Activated CD4-positive, alpha-beta T cell treated with anti-CD3 and anti-CD28 coated beads, Interleukin-2, amount 10 ng/mL, durations not matched to agents 7 days and 5 days (primary cell): ENCODE measurements at places on chromosomes 7 and 10.
A peak's percentile ranks its signal among the peaks of the same experiment; 100 is the strongest.

GRCh38 chr10:17077346-17077781, 52.2 kb downstream of the CUBN start:
- H3K27me3 ChIP-seq = no peaks in the 10 kb centered on the region
- no peak for DNase-seq
- peaks cover 8% of the 10 kb centered on the region for H3K4me1 ChIP-seq

DNA sequence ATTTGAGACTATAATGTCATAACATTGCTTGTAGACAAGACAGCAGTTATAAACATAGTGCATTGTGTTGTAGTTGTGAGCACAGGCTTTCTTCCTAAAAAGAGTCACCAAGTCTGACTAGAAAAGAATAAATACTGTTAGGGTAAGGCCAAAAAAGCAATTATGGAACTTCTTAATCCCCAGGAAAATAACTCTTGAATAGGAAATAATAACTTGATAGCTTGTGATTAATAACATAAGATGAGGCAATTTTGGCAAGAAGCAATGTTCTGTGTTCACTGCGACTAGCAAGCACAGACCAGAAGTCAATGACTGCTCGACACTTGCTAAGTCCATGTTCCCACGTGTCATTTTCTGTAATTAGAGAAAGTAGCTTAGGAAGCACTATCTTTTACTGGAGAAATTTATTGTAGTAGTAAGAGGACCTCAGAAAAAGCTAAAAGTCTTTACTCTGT, 97.1 kb downstream of the AGMO start:
- no peaks in the 10 kb centered on the region for H3K4me1 ChIP-seq
- H3K4me3 ChIP-seq = no peak overlapping the region
- no peak overlapping the region for H3K27ac ChIP-seq
- DNase-seq = no peak
- no peaks in the 10 kb centered on the region for H3K36me3 ChIP-seq
- no peaks in the 10 kb centered on the region for H3K27me3 ChIP-seq

- H3K4me3 ChIP-seq = no peak overlapping the region
- DNase-seq = no peak
- H3K27ac ChIP-seq = no peak overlapping the region
- peaks cover 10% of the 10 kb centered on the region for H3K4me1 ChIP-seq
Measured at GRCh38 chr7:36852017-36852416, 127.7 kb upstream of the AOAH start.

- H3K27ac ChIP-seq = no peak overlapping the region
- DNase-seq = no peak
- H3K4me1 ChIP-seq = peaks cover 12% of the 10 kb centered on the region
- H3K4me3 ChIP-seq = no peak overlapping the region
Measured at GRCh38 chr10:61318429-61318828, 134.8 kb downstream of the TMEM26 start.

DNA sequence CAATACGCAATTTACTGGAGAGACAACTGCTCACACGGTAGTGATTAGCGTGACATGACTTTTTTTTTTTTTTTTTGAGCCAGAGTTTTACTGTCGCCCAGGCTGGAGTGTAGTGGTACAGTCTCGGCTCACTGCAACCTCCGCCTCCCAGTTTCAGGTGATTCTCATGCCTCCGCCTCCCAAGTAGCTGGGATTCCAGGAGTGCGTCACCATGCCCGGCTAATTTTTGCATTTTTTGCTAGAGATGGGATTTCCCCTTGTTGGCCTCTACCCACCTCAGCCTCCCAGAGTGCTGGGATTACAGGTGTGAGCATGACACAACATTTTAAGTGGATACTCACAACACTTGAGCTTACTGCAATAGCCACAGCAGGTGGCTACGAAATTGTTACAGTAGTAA, 11.9 kb downstream of the ARL4A start:
- H3K27me3 ChIP-seq = no peaks in the 10 kb centered on the region
- H3K4me3 ChIP-seq = no peak overlapping the region
- no peak overlapping the region for H3K27ac ChIP-seq
- no peak for DNase-seq
- peaks cover 4% of the 10 kb centered on the region for H3K4me1 ChIP-seq

DNA sequence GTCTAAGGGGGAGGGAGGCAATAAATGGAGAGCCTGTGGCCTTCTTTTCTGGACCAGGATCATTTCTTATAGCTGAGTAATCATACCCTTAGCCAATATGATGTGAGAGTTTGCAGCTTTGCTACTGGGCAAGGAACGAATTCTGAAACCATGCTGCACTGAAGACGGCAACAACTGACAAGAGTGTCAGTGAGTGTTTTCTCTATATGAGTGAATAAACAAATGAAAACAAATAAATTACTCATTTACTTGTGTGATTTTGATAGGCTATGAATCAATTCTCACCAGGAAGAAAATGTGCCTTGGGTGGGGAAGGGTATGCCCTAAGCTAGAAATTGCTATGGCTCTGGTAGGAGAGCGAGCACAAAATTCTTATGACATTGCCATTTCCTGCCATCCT, 79.4 kb upstream of the LRRN3 start:
- H3K36me3 ChIP-seq = peaks cover 33% of the 10 kb centered on the region
- peaks cover 59% of the 10 kb centered on the region for H3K4me1 ChIP-seq
- peak overlapping the region; percentile 93 for H3K27ac ChIP-seq
- H3K27me3 ChIP-seq = no peaks in the 10 kb centered on the region

- no peaks in the 10 kb centered on the region for H3K36me3 ChIP-seq
- no peaks in the 10 kb centered on the region for H3K27me3 ChIP-seq
- H3K4me3 ChIP-seq = no peak overlapping the region
Measured at GRCh38 chr7:81684514-81685269, 85.2 kb downstream of the HGF start.

DNA sequence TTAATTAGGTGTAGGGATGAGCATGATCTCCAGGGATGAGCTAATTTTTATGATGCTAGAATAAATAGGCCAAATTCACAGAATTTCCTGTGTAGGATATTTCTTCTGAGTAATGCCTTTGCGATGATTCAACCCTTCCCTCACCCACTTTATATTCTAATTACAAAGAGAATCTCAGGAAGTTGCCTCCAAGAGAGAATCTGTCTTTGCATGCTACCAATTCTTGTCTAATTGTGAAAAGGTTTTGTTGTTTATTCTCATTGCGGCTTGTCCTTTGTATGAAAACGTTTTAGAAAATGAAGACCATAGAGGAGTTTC, 6.3 kb downstream of the C7orf57 start:
- no peak for DNase-seq
- H3K4me1 ChIP-seq = peaks cover 37% of the 10 kb centered on the region
- no peak overlapping the region for H3K27ac ChIP-seq
- H3K36me3 ChIP-seq = no peaks in the 10 kb centered on the region
- peaks cover 21% of the 10 kb centered on the region for H3K27me3 ChIP-seq

DNA sequence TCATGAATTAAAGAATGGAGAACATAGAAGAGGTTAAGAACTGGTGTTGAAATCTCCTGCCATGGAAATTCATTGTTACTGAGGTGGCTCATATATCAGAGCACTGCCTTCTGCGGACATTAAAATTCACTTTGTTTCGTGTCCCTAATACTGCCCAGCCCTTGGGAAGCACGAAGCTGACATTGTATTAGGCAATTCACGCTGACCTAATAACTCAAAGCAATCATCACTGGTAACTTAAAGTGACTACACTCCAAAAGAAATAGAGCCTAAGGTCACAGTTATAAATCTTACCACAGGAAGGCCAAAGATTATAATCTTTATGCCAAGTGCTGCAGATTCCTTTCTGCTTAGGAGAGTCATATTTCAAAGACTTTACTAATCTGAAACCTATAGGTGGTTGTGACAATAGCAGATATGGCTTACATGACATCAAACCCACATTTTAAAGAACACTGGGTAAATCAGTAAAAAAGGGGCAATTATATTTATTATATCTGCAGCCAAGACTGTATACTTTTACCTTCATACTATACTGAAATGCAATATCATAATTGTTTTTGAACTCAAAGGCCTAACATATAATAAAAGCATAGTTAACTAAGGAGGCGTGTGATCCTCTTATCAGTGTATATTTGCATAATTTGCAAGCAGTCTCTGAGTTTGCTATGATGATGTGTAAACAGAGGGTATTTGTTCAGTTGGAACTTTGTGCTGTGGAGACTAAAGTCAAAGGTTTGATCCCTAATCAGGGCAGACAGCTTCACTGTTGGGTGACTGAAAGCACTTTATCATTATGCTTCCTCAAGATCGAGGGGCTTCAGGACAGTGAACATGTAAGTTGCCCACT, 51.9 kb upstream of the CAPZA2 start:
- H3K36me3 ChIP-seq = no peaks in the 10 kb centered on the region
- DNase-seq = no peak
- H3K27me3 ChIP-seq = no peaks in the 10 kb centered on the region

DNA sequence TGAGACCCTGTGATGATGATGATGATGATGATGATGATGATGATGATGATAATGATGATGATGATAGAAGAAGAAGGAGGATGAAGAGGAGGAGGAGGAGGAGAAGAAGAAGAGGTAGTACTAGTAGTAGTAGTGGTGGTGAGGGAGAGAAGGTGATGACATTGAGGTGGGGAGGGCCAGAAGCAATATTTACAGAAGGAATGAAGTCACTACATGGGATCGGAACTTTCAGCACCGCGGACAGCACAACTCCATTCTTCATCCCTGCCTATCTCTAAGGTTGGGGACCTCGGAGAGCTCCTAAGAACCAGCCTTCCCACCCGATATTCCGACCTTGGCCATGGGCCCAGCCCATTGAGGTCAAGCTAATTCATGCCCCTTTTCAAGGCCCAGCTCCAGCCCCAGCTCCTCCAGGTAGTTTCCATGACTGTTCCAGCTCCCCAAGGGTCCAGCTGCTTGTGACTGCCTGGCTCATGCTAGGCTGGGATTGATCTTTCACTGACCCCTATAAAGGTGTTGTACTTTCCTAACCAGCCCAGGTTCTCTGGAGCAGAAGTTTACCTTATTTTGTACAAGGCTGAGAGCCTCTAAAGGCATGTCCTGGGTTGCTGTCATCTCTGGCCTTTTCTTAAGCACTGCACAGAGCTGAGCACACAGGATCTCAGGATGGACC, 10.3 kb downstream of the CRHR2 start:
- H3K4me3 ChIP-seq = no peak overlapping the region
- H3K27ac ChIP-seq = no peak overlapping the region
- DNase-seq = peak; percentile 46
- peaks cover 3% of the 10 kb centered on the region for H3K27me3 ChIP-seq

GRCh38 chr7:596819-597182, 77.2 kb upstream of the PDGFA start:
- peaks cover 8% of the 10 kb centered on the region for H3K36me3 ChIP-seq
- H3K27ac ChIP-seq = no peak overlapping the region
- H3K4me1 ChIP-seq = peaks cover 40% of the 10 kb centered on the region

DNA sequence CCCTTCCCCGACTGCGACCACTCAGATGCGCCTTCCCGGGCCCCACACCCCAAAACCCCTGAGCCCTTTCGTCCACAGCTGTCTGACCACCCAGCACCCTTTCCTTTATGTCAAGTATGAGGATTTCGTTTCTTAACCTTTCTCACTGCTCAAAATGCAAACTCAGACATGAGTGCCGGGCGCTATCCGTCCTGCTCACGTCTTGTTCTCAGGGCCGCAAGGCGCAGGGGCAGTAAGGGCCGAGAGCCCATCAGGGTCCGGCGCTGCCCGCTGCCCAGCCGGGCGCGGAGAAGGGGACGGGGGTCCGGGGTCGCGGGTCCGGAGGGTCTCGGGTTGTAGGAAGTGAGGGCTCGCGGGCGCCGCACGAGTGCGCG, 670 bp upstream of the RBM33 start:
- H3K36me3 ChIP-seq = peaks cover 74% of the 10 kb centered on the region
- no peak for DNase-seq
- H3K4me3 ChIP-seq = peak overlapping the region; percentile 96
- H3K27ac ChIP-seq = peak overlapping the region; percentile 98
- peaks cover 39% of the 10 kb centered on the region for H3K4me1 ChIP-seq

DNA sequence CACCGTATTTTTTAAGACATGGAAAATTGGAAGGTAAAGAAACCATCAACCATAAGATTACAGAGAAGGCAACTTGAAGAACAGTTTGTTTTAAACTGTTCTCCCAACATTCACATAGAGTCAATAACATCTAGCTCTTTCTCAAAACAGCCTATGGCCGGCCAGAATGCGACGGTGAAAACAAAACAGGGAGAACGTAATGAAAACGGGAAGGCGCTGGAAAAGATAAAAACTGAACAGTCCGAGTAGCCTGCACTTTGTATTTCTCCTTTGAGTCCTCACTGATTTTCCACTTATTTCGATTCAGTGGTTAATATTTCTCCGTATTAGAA, 637 bp downstream of the MICU1 start:
- H3K4me3 ChIP-seq = peak overlapping the region; percentile 99
- no peak for DNase-seq
- no peaks in the 10 kb centered on the region for H3K27me3 ChIP-seq
- peak overlapping the region; percentile 94 for H3K27ac ChIP-seq
- peaks cover 19% of the 10 kb centered on the region for H3K4me1 ChIP-seq

DNA sequence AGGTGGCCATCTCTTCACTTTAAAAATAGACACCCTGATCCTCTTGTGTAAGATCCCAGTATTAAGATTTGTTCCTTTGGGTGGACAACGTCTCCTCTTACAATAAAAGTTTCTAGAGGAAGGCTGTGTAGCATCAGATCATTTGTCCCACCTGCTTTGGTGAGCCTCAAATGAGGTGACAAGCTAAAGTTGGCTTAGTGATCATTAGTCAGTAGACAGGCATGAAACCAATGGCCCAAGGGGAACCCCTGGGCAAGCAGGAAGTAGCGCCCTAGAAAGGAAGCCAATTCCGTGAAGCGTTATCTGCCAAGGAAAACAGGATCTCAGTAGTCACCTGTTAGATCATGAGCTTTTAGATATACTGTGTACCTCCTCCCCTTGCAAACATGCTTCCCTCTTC, 66.8 kb downstream of the PCGF5 start:
- H3K27me3 ChIP-seq = no peaks in the 10 kb centered on the region
- no peaks in the 10 kb centered on the region for H3K4me1 ChIP-seq
- H3K27ac ChIP-seq = no peak overlapping the region
- no peak for DNase-seq
- H3K4me3 ChIP-seq = no peak overlapping the region

GRCh38 chr7:42931834-42932651, at the start of the genes MRPL32 and PSMA2:
Gene MRPL32 (plus strand): TSS chr7:42932376. CDS start chr7:42932387, 11 bp downstream.
Gene PSMA2 (minus strand): TSS chr7:42932174. CDS start chr7:42932158, 16 bp downstream.
- peaks cover 66% of the 10 kb centered on the region for H3K4me1 ChIP-seq
- DNase-seq = peak; percentile 97
- no peaks in the 10 kb centered on the region for H3K27me3 ChIP-seq
- peak within 1 kb of the TSS; percentile 98 for H3K27ac ChIP-seq
- H3K4me3 ChIP-seq = peak within 1 kb of the TSS; percentile 99
- H3K36me3 ChIP-seq = peaks cover 35% of the 10 kb centered on the region

GRCh38 chr10:58585435-58585834, 72.8 kb downstream of the BICC1 start:
- no peak overlapping the region for H3K27ac ChIP-seq
- no peak overlapping the region for H3K4me3 ChIP-seq
- H3K36me3 ChIP-seq = no peaks in the 10 kb centered on the region
- no peaks in the 10 kb centered on the region for H3K4me1 ChIP-seq
- H3K27me3 ChIP-seq = peaks cover 2% of the 10 kb centered on the region
- DNase-seq = no peak

- H3K36me3 ChIP-seq = peaks cover 40% of the 10 kb centered on the region
- no peaks in the 10 kb centered on the region for H3K27me3 ChIP-seq
- H3K4me1 ChIP-seq = peaks cover 15% of the 10 kb centered on the region
Measured at GRCh38 chr7:127671341-127671740, 19.3 kb downstream of the SND1 start.
